ENCODE measurements at places on chromosomes 5 and 9. TPM values are rescaled to one million over a fixed set of nuclear protein-coding genes. Genes with fewer than 3 reads are reported as not detected.

Gene C9orf72
- total RNA-seq: 7.3 TPM

Gene PCDHGA12
- total RNA-seq: 9.9 TPM

Gene SLC6A19
- not detected for total RNA-seq

GRCh38 chr9:136784997-136785361 lies 6.2 kb upstream of the TMEM141 start:
- no peak for DNase-seq
- no peaks in the 10 kb centered on the region for H3K4me1 ChIP-seq
- peaks cover 10% of the 10 kb centered on the region for H3K27me3 ChIP-seq

- no peak overlapping the region for H3K27ac ChIP-seq
- no peaks in the 10 kb centered on the region for H3K4me1 ChIP-seq
- no peak overlapping the region for H3K4me3 ChIP-seq
- no peaks in the 10 kb centered on the region for H3K36me3 ChIP-seq
- DNase-seq: no peak
- no peaks in the 10 kb centered on the region for H3K27me3 ChIP-seq
These were observed 200.7 kb downstream of the TMEM232 start for GRCh38 chr5:110525762-110526161.

- no peak overlapping the region for H3K4me3 ChIP-seq
- peak overlapping the region; percentile 74 for H3K27ac ChIP-seq
- peaks cover 3% of the 10 kb centered on the region for H3K36me3 ChIP-seq
These were observed 47.2 kb downstream of the ARHGEF28 start for GRCh38 chr5:73673161-73673591.

DNA sequence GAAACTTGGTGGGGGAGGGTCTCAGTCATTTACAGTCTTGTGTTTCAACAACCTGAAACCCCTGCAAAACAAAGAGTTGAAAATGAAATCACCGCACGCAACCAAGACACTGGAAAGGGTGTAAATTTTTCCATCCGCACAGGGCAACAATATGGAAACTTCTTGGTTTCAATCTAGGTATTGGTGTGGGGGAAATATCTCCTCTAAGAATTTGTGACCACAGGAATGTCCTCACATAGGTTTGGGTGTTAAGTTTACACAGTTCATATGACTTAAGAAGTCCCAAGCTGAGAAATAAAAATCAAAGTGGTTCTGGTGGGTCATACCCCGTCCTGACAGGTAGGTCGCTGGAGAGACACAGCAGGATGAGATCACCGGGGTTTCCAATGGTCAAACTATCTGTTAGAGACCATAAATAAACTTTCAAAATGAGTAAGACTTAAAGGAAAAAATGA lies 51.9 kb upstream of the PIP5K1B start:
- H3K36me3 ChIP-seq: no peaks in the 10 kb centered on the region
- no peak for DNase-seq
- no peak overlapping the region for H3K4me3 ChIP-seq
- no peaks in the 10 kb centered on the region for H3K4me1 ChIP-seq

- no peak overlapping the region for H3K4me3 ChIP-seq
- peaks cover 50% of the 10 kb centered on the region for H3K4me1 ChIP-seq
- H3K36me3 ChIP-seq: peaks cover 4% of the 10 kb centered on the region
- H3K27ac ChIP-seq: no peak overlapping the region
- no peaks in the 10 kb centered on the region for H3K27me3 ChIP-seq
These were observed 75.7 kb upstream of the SAP30L start for GRCh38 chr5:154370119-154370518.

DNA sequence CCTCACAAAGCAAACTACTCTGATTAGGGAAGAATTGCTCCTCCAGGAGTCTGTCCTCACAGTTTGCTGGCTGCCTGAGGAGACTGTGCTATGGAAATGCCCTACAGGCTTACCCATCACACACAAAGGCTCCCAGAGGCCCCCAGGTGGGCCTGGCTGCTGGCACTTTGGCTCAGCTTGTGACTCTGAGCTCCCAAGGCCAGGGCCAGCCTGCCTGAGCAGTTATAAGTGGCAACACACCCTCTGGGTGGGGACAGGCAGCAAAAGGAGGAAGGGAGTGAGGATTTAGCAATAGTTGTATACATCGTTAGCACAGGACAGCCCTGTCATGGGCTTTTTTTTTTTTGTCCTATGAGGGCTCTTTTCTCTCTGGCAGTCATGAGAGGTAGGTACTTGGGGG lies 103.5 kb downstream of the DAPK1 start:
- no peaks in the 10 kb centered on the region for H3K27me3 ChIP-seq
- no peak overlapping the region for H3K4me3 ChIP-seq
- DNase-seq: no peak
- H3K27ac ChIP-seq: peak overlapping the region; percentile 64

- H3K4me3 ChIP-seq: no peak overlapping the region
- DNase-seq: no peak
- no peak overlapping the region for H3K27ac ChIP-seq
- no peaks in the 10 kb centered on the region for H3K27me3 ChIP-seq
- no peaks in the 10 kb centered on the region for H3K36me3 ChIP-seq
These were observed 24.9 kb downstream of the MAN2A1 start for GRCh38 chr5:109714592-109714991.

DNA sequence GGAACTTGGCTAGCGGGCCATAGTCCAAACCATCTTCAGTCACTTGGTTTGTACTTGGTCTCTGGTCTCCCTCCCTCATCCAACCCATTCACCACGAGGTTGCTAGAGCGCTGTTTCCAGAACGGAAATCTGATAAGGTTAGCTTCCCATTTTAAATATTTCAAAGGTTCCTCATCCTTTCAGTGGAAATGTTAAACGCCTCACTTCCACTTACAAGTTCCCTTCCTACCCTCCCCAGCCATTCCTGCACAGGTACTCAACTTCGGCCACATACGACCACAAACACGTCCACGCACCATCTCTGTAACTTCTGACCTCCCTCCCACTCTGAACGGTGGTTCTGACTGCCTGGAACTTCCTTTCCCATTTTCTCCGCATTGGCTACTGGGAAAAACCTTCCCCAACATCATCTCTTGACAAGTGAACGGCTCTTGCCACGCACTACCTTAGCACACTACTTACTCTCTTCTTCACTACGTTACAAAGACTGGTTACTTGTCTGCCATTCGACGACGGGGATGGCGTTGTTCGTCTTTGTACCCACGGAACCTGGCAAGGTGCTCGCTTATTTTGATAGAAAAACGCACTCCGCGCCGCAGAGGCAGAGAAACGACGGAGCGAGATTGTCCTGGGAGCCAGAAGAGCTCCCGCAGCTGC lies 629 bp downstream of the CCNH start:
- H3K27me3 ChIP-seq: no peaks in the 10 kb centered on the region
- peak overlapping the region; percentile 97 for H3K27ac ChIP-seq
- H3K4me3 ChIP-seq: peak overlapping the region; percentile 71
- DNase-seq: peak; percentile 71
- peaks cover 11% of the 10 kb centered on the region for H3K36me3 ChIP-seq

GRCh38 chr9:94717761-94718160 lies 8.7 kb upstream of the AOPEP start:
- H3K27me3 ChIP-seq: peaks cover 4% of the 10 kb centered on the region
- H3K36me3 ChIP-seq: no peaks in the 10 kb centered on the region
- DNase-seq: no peak
- H3K4me3 ChIP-seq: no peak overlapping the region
- H3K27ac ChIP-seq: no peak overlapping the region

GRCh38 chr9:80836013-80836412 lies 853.3 kb downstream of the TLE1 start:
- H3K4me1 ChIP-seq: no peaks in the 10 kb centered on the region
- no peak for DNase-seq
- no peaks in the 10 kb centered on the region for H3K27me3 ChIP-seq
- H3K36me3 ChIP-seq: no peaks in the 10 kb centered on the region

GRCh38 chr5:10453545-10453944 lies 11.9 kb downstream of the ROPN1L start:
- H3K36me3 ChIP-seq: no peaks in the 10 kb centered on the region
- no peak overlapping the region for H3K4me3 ChIP-seq
- no peaks in the 10 kb centered on the region for H3K27me3 ChIP-seq
- no peak overlapping the region for H3K27ac ChIP-seq
- H3K4me1 ChIP-seq: peaks cover 13% of the 10 kb centered on the region
